ENCODE measurements at places on chromosomes 11 and 22.

GRCh38 chr11:123640677-123641494, 13.5 kb downstream of the SCN3B start:
- H3K4me1 ChIP-seq, result no peaks in the 10 kb centered on the region
- peaks cover 75% of the 10 kb centered on the region for H3K27me3 ChIP-seq
- no peaks in the 10 kb centered on the region for H3K36me3 ChIP-seq
- H3K4me3 ChIP-seq, result no peak overlapping the region
- no peak for DNase-seq

DNA sequence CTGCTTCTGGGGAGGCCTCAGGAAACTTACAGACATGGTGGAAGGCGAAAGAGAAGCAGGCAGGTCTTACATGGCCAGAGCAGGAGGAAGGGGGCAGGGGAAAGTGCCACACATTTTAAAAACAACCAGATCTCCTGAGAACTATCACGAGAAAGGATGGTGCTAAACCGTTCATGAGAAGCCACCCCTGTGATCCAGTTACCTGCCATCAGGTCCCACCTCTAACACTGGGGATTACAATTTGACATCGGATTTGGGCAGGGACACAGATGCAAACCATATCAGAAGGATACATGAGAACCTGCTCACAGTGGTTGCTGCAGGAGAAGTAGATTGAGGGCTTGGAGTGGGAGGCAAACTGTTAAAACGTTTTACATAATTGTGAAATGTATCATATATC, 152.2 kb downstream of the ADAMTS15 start:
- H3K4me3 ChIP-seq, result no peak overlapping the region
- no peaks in the 10 kb centered on the region for H3K27me3 ChIP-seq
- no peak overlapping the region for H3K27ac ChIP-seq

- H3K4me1 ChIP-seq, result no peaks in the 10 kb centered on the region
- no peak for DNase-seq
- H3K27me3 ChIP-seq, result no peaks in the 10 kb centered on the region
- H3K36me3 ChIP-seq, result no peaks in the 10 kb centered on the region
- no peak overlapping the region for H3K27ac ChIP-seq
Observed at GRCh38 chr11:106524436-106524835, 447.0 kb downstream of the AASDHPPT start.

DNA sequence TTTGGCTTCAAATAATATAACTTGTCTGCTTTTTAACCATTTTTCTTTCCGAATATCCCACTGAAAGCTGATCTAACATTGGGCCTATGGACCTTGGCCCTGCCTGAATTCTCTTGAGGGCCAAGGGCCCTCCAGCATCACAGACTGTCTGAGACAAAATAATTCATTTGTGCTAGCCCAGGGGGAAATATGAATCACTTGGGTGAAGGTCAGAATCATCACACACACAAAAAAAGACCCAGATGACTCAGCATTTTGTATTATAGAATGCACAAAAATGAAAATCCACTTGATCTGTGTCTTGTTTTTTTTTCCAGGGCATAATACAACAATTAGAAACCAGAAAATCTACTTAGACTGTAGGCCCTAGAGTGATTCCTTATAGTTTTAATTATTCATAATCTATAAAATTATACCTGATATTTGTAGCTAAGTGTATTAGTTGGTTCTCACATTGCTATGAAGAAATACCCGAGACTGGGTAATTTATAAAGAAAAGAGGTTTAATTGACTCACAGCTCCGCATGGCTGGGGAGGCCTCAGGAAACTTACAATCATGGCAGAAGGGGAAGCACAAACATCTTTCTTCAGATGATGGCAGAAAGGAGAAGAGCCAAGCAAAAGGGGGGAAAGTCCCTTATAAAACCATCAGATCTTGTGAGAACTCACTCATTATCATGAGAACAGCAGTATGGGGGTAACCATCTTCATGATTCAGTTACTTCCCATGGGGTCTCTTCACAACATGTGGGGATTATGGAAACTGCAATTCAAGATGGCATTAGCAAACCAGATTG, 15.6 kb upstream of the RDX start:
- no peaks in the 10 kb centered on the region for H3K27me3 ChIP-seq
- peak; percentile 83 for DNase-seq
- no peaks in the 10 kb centered on the region for H3K36me3 ChIP-seq
- H3K4me3 ChIP-seq, result no peak overlapping the region

DNA sequence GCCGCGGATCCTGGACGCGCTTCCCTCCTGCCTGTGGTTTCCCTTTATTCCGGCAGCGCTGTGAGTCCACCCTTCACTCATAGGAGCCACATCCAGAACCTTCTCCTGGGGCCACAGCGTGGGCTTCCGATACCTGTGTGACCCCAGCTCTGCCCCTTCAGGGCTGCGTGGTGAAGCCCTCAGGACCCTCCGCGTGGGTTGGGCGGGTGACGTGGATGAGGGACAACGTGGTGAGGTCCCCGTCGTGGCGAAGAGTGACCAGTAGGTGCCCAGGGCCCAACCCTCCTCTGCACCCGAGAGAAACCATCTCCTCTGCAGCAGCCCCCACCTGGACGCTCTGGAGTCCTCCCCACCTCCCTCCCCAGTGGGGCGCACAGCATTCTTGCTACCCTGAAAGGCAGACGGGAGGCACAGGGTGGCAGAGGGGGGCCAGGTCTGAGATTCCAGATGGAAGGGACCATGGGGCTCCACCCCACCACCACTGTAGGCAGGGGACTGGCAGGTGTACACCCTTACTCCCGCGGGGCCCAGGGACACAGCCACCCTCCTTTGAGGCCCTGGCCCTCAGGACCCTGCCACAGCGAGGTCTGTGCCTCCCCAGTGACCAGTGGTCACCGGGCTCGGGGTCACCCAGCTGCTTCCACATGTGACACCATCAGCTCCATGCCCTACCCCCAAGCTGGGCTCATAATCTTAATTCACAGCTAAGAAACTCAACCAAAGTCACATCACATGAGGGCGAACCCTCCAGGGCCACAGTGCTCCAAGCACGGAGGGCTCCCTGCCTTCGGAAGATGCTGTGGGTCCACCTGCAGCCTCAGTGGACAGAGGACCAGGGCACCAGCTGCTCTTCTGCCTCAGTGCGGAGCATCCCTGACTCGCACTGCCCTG, 3.4 kb upstream of the ZBED4 start:
- no peak for DNase-seq
- no peaks in the 10 kb centered on the region for H3K36me3 ChIP-seq
- H3K27me3 ChIP-seq, result no peaks in the 10 kb centered on the region
- no peak overlapping the region for H3K4me3 ChIP-seq
- H3K27ac ChIP-seq, result no peak overlapping the region

DNA sequence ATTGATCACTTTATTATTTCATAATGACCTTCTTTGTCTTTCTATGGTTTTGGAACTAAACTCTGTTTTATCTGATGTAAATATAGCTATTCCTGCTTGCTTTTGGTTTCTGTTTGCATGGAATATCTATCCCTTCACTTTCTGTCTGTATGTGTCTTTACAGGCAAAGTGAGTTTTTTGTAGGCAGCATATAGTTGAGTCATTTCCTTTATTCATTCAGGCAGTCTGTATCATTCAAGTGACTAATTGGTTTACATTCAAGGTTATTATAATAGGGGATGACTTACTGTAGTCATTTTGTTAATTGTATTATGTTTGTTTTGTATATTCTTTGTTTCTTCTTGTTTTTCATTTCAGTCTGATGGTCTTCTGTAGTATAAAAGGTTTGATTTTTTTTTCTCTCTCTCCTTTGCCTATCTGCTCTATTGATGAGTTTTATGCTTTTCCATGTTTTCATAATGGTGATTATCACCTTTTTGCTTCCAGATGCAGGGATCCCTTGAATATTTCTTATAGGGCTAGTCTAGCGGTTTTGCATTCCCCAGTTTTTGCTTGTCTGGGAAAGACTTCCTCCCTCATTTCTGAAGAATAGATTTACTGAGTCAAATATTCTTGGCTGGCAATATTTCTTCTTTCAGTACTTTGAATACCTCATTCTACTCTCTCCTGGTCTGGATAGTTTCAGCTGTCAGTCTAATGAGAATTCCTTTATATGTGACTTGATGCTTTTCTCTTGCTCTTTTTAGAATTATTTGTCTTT, 50.4 kb downstream of the GDPD4 start:
- no peak overlapping the region for H3K4me3 ChIP-seq
- peaks cover 14% of the 10 kb centered on the region for H3K4me1 ChIP-seq
- no peaks in the 10 kb centered on the region for H3K36me3 ChIP-seq

- no peak overlapping the region for H3K4me3 ChIP-seq
- no peaks in the 10 kb centered on the region for H3K4me1 ChIP-seq
- DNase-seq, result no peak
- H3K27me3 ChIP-seq, result peaks cover 26% of the 10 kb centered on the region
Observed at GRCh38 chr22:50084614-50085021, 608 bp downstream of the MLC1 start.

All from PC-9 (cell line).